Right renal cortex interstitium (tissue), 3 donors: ENCODE measurements at places on chromosomes 4 and X. TPM values are rescaled to one million over a fixed set of nuclear protein-coding genes. Genes with fewer than 3 reads are reported as not detected.

The GSX2 gene
- polyA plus RNA-seq = not detected

DNA sequence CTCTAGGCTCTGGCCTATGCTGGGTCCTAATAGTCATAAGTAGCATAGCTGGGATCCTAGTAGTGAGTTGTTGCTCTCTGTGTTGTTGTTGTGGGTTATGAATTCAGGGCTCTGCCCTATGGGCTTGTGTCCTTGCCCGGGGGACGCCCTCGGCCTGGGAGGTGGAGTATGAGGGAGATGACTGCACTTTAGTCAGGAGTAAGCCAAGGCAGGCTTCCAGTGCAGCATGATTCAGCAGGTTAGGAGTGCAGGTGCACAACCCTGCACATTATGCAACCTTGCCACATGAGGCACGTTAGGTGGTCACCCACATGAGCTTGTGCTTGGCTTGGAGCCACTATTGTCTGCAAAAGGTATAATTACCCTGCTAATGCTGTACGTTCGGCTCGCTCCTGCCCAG, 58.4 kb upstream of the CCDC149 start:
- no peak for DNase-seq

DNA sequence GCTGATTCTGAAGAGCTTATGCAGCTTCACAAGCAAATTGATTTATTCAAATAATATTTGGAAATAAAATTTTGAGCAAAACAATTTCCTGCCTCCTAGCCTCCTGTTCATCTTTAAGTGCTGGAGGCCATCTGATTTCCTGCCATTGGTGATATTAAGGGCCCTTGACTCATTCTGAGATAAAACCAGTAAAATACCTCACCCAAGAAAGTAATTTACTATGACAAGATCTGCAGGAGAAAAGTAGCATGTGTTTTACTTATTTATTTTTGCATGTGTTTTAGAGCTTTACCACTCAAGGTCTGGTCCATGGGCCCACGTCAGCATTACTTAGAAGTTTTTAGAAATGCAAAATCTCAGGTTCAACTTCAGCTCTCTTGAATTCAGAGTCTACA, 67.7 kb downstream of the DCLK2 start:
- DNase-seq = no peak

The ADH7 gene
- not detected for polyA plus RNA-seq

- DNase-seq = no peak
These were observed 213.0 kb upstream of the VEGFC start for GRCh38 chr4:177005674-177006230.

DNA sequence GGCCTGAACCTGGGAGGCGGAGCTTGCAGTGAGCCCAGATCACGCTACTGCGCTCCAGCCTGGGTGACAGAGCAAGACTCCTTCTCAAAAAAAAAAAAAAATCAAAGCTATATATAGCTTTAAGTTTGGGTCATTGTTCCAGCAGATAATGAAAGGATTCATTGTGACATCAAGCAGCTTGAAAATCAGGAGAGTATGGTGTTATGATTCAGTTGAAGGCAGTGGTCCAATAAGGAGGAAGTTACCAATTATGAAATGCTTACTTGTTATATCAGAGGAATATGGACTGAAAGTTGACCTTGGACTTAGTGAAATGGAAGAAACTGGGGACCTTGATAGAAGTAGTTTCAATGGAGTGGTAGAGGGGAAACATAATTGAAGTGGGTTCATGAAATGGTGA, 140.4 kb upstream of the MAD2L1 start:
- no peak for DNase-seq

GRCh38 chr4:139275281-139275735, 4.7 kb downstream of the MGARP start:
- DNase-seq = no peak

The TCEAL4 gene
- 231 TPM for polyA plus RNA-seq

The XAGE1A gene
- not detected for polyA plus RNA-seq
